ENCODE measurements at places on chromosomes 3 and 15.

GRCh38 chr3:136249091-136249490, 1.0 kb upstream of the PCCB start:
- DNase-seq: no peak

DNA sequence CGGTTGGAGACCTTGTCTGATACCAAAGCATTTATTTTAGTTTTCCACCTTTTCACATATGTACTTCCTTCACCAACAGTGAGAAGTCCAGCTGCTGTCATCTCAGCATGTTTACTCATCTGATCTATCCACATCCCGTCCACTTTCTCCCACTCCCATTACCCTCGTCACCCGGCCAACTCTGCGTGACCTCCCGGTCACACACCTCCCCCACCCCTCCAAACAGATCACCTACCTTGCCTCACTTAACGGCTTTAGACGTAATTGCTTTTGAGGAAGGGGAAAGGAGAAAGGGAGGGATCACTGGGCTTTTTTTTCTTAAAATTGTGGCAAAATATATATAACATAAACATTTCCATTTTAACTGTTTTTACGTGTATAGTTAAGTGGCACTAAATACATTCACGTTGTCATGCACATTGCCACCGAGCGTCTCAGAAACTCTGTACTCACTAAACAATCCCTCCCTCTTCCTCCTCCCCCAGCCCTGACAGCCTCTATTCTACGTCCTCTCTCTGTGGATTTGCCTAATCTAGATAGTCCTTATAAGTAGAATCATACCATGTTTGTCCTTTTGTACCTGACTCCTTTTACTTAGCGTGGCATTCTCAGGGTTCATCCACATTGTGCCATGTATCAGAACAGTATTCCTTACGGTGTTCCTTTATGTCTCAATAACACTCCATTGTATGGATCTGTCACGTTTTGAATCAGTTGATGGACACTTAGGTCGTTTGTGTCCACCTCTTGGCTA, 67.2 kb downstream of the LMLN start:
- no peak for DNase-seq

DNA sequence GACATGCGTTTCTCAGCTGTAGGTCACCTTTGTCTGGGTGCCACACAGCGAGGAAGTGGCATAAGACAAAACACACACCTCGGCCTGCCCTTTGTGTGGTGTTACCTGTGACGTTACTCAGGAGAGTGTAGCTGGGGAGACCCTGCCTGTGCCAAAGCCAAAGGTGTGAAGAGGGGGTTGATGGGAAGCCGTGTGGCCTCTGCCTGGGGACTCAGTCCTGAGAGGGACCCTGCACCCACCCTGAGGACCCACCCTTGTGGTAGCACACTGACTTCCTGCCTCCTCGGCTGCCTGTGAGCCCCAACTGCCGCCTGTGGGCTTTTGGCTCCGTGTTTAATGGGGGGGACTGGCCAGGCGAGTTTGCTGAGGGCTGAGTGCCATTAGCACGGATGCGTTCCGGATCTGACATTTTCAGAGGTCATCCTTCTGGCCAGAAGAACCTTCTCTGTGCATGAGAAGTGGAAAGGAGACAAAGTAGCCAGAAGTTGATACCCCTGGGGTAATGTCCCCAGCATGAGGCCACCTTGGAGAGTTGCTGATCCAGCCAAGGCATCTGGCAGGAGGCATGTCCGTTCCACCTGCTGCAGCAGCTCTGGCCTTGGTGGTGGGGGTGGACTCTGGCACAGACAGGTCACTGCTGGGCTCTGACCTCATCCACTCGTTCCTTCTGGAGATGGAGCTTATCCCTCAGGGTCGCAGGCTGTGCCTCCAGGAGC, 51.8 kb upstream of the FURIN start:
- no peak for DNase-seq

DNA sequence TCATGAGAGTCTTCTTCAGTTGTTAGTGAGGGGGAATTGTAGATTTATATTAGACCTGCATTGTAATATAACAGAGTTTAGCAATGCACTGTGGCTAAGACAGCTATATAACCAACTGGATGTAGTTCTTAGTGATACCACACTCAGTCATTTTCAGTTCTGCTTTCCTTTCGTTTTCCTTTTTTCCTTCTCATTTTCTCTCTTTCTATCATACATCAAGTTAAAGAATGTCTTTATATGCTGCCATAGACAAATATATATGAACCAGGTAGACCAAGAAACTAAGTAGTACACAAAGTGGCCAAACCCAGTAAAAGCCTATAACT, 43.7 kb upstream of the CD47 start:
- no peak for DNase-seq

DNA sequence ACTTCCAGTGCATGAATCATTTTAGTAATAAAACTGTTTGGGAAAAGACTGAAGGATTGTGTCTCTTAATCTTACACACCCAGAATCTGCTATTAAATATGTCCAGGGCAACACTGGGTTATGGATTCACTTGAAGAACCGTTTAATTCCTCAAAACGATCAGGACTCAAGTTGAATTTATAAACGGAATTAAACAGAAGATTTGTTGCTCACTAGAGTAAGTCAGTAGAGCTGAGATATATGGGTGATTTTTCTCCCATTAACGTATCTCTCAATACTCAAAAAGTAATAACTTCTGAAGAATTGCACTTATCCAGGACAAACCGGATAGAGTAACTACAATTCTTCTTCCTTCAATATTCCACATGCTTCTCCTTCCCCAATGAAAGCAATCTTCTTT, 41.1 kb upstream of the LIPC start:
- no peak for DNase-seq

DNA sequence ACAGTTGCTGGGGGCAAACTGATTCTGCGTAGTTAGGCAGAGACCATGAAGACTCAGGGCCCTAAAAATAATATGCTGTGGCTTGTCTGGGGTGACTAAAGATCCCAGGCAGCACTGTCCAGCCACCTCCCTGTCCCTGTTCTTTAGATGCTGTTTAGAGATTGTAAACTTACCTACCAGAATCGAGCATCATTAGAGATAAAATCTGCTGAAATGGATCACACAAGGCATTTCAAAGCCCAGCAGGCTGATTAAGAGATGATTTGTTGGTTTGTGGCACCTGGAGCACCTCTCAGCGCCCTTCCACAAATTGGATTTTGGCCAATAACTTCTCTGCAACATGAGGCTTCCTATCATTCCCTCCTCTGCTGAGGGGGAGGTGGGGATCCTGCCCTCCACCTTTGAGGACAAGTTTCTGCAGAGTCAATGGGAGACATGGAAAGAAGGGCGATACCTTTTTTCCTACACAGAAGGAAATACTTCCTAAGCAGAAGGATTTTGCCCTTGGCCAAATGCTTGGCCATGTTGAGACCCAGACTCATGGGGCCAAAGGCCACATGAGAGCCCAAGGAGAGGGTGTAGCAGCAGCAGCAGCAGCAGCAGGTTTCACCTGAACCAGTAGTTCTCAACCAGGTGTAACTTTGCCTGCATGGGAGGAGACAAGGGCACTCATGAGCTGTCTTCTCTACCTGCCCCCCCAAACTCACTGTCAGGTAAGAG, 37.5 kb downstream of the SEMA5B start:
- DNase-seq: no peak

DNA sequence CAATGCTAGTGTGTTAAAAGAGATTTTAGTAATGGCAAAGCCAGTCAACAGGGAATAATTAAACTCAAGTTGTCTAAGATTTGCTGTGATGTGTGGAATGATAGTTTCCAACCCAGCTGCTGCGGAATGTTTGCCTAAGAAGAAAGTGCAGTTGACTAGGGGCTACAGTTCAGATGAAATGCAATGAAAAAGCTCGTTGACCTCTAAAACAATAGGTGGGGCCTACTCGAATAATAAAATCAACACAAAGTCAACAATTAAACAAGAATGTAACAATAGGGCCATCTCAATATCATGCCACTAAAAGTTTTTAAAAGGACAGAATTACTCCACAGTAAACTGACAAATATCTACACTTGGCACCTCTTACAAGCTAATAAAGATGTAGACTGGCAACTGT, 484.2 kb downstream of the MECOM start:
- no peak for DNase-seq

GRCh38 chr3:3189102-3189727, 9.7 kb upstream of the CRBN start:
- DNase-seq: no peak

DNA sequence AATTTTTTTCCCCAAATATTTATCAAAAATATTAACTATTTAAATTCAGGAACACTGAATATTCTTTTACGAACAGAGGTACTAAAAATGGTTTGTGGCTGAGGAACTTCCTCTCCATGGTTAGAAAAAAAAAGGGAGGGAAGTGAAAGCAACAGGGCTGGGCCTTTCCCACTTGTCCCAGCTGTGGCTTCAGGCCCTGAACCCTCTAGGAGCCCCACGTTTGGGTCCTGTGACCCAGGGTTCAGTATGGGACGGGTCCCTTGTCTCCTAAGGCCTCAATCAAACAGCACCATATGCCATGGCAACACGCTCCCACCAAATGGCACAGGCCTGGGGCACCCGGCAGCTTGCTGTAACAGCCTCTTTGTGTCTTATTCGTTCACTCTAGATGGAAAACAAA, 32.4 kb downstream of the POC1A start:
- no peak for DNase-seq

GRCh38 chr3:55165704-55166405, 238.0 kb upstream of the LRTM1 start:
- DNase-seq: no peak

DNA sequence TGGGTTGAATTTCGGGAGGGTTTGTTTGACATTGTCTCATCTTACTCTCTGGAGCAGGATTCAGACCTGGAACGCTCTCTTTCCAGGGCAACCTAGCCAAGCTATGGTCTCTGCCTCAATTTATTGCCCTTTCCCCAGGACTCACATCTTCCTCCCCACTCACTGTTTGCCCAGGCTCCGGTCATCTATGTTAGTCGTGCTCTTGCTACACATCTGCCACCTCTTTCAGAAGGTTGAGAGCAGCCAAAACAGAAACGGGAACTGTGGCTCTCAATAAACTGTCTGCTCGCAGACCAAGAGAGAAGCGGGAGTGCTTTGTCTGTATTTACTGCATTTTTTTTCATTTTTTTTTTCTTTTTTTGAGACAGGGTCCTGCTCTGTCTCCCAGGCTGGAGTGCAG, 81.6 kb downstream of the ST6GAL1 start:
- no peak for DNase-seq

GRCh38 chr3:61805510-61806080, 244.2 kb downstream of the PTPRG start:
- DNase-seq: no peak

GRCh38 chr15:63860555-63860954, 26.8 kb upstream of the HERC1 start:
- no peak for DNase-seq

GRCh38 chr3:3134750-3135448, 8.2 kb downstream of the TRNT1 start:
- DNase-seq: no peak

DNA sequence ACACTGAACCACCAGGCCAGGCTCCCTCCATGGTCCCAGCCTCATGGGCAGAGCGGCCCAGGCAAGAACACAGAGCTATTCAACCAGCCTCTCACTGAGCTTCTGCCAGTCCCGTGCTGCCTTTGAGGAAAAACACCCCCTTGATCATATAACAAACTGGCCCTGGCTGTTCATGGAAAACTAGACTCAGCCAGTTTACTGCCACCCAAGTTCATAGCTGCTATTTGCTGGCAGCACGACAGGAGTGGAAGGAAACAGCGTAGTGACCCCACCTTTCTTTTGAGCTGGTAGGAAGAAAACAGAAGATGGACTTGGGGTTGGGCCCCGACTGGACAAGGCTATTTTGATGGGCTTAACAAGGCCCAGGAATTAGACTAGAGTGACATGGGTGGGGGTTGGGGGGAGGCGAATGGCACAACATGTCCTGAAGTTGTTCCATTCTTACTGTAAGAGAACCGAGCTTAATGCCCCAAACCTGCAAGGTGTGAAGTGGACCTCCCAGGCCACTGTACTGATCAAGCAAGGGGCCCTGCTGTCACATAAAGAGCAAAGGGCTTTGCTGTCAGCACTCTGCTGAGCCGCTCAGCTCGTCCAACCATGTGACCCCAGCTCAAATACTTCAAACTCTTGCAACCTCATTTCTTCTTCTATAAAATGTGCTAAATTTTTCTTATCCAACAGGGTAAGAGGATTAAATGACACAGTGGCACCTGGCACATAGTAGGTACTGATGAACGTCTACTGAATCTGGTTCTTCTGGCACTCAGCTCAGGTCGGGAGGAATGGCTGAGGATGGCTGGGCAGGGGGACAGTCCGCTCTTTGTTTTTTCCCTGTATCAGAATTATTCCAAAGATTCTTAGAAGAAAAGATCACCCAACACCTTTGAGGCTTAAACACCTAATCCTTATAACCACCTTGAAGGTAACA, 1.6 kb downstream of the FBXL22 start:
- no peak for DNase-seq

GRCh38 chr3:154818676-154819255, 261.4 kb upstream of the MME start:
- no peak for DNase-seq

DNA sequence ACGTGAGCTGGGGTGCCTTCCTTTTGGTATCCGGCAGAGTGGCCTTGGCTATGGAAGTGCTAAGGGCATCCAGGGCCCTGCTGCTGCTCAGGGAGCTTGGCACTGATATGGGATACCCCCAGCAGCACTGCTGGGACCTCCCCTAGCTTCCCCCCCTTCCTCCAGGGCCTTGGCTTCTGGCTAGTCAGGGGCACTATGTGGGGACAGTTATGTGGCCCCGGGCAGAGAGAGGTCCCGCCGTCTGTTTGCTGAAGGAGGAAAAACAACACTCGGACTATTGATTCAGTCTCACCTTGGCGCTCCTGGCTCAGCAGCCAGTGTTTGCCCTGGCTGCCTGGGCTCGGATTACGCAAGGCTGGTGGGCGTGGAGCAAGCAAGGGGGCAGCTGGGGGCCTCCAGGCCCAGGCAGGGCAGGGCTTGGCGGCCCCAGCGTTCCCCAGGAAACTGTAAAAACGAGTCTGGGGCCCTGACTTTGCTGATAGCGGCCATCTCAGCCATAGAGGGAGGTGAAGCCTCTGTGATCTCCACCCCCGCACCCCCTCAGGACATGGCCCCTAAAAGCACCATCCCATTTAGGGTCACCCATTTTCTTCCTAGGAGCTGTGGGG, 5.7 kb downstream of the FURIN start:
- DNase-seq: no peak

GRCh38 chr3:47227678-47228077, 54.9 kb downstream of the KIF9 start:
- DNase-seq: no peak

DNA sequence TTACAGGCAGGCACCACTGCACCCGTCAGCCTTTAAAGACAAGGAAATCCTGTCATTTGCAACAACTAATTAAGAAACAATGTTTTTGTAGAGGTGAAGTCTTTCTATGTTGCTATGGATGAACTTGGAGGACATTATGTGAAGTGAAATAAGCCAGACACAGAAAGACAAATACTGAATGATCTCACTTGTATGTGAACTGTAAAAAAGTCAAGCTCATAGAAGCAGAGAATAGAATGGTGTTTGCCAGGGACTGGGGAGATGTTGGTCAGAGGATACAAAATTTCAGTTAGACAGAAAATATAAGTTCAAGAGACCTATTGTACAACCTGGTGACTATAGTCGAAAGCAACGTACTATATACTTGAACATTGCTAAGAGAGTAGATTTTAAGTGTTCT, 27.2 kb upstream of the ARPIN start:
- no peak for DNase-seq

DNA sequence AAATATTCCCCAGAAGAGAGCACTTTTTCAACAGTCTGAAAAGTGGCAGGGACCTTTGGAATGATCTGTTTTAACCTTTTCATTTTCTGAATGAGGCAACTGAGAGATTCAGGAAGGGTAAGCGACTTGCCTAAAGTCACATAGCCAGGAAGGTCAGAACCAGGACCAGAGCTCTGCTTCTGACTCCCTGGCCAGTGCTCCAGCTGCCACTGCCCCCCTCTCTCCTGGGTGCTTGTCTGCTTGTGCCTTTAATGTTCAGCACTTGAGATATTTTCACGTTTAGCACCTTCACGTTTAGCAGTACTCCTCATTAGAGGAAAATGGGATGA, 68.3 kb downstream of the SMAD3 start:
- DNase-seq: no peak
